ENCODE measurements at places on chromosomes 2 and 18. TPM values are rescaled to one million over a fixed set of nuclear protein-coding genes. Genes with fewer than 3 reads are reported as not detected.

GRCh38 chr2:84280873-84281272 lies 178.2 kb downstream of the SUCLG1 start:
- H3K27ac ChIP-seq, result no peak overlapping the region
- H3K4me3 ChIP-seq, result no peak overlapping the region
- no peaks in the 10 kb centered on the region for H3K4me1 ChIP-seq
- DNase-seq, result no peak

C18orf54 gene
- 6.7 TPM for polyA plus RNA-seq

DNA sequence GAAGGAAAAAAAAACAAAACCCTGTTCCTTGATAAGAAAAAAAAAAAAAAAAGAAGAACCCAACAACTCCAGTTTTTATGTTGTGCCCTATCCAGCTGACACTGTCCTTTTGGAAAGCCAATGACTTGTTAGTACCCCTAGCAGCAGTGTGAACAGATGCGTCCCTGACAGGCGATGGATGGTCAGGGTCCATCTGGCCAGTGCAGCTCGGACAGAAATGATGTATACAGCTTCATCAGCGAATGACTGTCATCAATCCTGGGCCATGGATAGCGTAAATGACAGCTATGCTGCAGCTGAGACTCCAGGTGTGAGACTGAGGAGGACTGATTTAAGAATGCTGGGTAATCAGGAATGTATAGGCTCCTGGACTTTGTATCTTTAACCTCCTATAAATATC lies 318.8 kb upstream of the FIGN start:
- no peaks in the 10 kb centered on the region for H3K36me3 ChIP-seq
- no peaks in the 10 kb centered on the region for H3K4me1 ChIP-seq
- DNase-seq, result no peak

- H3K36me3 ChIP-seq, result no peaks in the 10 kb centered on the region
- no peak for DNase-seq
- no peaks in the 10 kb centered on the region for H3K4me1 ChIP-seq
- no peaks in the 10 kb centered on the region for H3K27me3 ChIP-seq
- no peak overlapping the region for H3K27ac ChIP-seq
These were observed 84.9 kb downstream of the ICOS start for GRCh38 chr2:204021290-204022081.

DNA sequence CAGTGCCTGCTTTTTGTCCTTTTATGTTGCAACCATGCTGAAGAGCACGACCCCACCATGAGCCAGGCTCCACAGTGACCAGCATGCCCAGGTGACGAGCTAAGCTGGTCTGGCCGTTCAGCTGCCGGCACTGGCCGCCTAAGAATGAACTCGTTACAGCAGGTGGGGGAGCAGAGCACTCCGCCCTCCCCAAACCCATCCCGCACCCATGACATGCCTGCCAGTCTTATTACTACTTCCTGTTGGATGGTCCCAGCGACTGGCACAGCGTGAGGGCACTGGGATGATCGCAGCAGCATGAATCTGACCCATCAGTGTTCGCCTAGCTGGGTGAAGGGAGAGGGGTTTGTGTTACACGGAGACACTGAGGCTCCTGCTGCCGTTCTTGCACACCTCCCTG lies 11.5 kb downstream of the DIPK1C start:
- H3K36me3 ChIP-seq, result no peaks in the 10 kb centered on the region
- no peak for DNase-seq
- H3K4me3 ChIP-seq, result no peak overlapping the region
- H3K27me3 ChIP-seq, result no peaks in the 10 kb centered on the region
- no peak overlapping the region for H3K27ac ChIP-seq
- no peaks in the 10 kb centered on the region for H3K4me1 ChIP-seq

- peaks cover 5% of the 10 kb centered on the region for H3K4me1 ChIP-seq
- no peak overlapping the region for H3K4me3 ChIP-seq
- no peak overlapping the region for H3K27ac ChIP-seq
- no peaks in the 10 kb centered on the region for H3K27me3 ChIP-seq
These were observed 125.1 kb upstream of the EPAS1 start for GRCh38 chr2:46171996-46172546.

GRCh38 chr2:216445501-216445900 lies 33.2 kb downstream of the SMARCAL1 start:
- H3K27ac ChIP-seq, result no peak overlapping the region
- no peaks in the 10 kb centered on the region for H3K27me3 ChIP-seq
- H3K36me3 ChIP-seq, result peaks cover 7% of the 10 kb centered on the region
- peaks cover 4% of the 10 kb centered on the region for H3K4me1 ChIP-seq
- DNase-seq, result no peak

PLEKHH2 gene
- polyA plus RNA-seq, result 2.2 TPM

GRCh38 chr2:215811003-215811402 lies 202.3 kb downstream of the MREG start:
- DNase-seq, result no peak
- no peaks in the 10 kb centered on the region for H3K36me3 ChIP-seq
- H3K4me1 ChIP-seq, result peaks cover 5% of the 10 kb centered on the region
- H3K27ac ChIP-seq, result no peak overlapping the region
- H3K4me3 ChIP-seq, result no peak overlapping the region

CYTIP gene
- polyA plus RNA-seq, result 0.17 TPM

LOXL3 gene
- 22.1 TPM for polyA plus RNA-seq

GRCh38 chr2:60356346-60356745 lies 197.1 kb downstream of the BCL11A start:
- no peaks in the 10 kb centered on the region for H3K36me3 ChIP-seq
- H3K4me3 ChIP-seq, result no peak overlapping the region
- no peak overlapping the region for H3K27ac ChIP-seq
- no peaks in the 10 kb centered on the region for H3K27me3 ChIP-seq
- DNase-seq, result no peak
- H3K4me1 ChIP-seq, result no peaks in the 10 kb centered on the region

- no peaks in the 10 kb centered on the region for H3K36me3 ChIP-seq
- H3K27ac ChIP-seq, result no peak overlapping the region
- no peaks in the 10 kb centered on the region for H3K27me3 ChIP-seq
- H3K4me1 ChIP-seq, result no peaks in the 10 kb centered on the region
- no peak overlapping the region for H3K4me3 ChIP-seq
These were observed 68.6 kb downstream of the RND3 start for GRCh38 chr2:150418916-150419315.

MSH2 gene
- 64.1 TPM for polyA plus RNA-seq

DNA sequence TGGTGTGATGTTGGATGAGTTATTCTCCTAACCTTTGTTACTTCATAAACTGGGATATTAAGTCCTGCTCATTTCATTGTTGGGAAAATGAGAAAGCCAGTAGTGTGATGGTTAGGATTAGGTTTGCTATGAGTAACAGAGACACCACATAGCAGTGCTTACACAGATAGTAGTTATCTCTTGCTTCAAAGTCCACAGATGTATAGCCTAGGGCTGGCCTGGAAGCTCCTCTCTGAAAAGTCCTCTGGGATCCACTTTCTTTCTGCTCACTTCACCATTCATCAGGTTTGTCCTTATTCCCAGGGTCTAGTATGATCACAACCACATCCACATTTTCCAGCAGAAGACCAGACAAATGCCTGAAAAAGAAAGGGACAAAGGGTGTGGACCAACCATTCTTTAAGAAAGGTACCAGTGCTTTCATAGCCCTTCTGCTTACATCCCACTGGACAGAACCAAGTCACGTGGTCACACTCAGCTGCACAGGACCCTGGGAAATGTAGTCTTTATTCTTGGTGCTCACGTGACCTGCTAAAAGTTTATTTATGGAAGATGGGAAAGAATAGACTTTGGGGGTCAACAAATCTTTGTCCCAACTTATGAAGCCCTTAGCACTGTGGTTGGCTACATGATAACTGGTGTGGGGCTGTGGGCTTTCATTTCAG lies 108.9 kb downstream of the INSIG2 start:
- H3K4me3 ChIP-seq, result no peak overlapping the region
- no peaks in the 10 kb centered on the region for H3K4me1 ChIP-seq
- no peaks in the 10 kb centered on the region for H3K36me3 ChIP-seq
- no peaks in the 10 kb centered on the region for H3K27me3 ChIP-seq
- no peak overlapping the region for H3K27ac ChIP-seq

GRCh38 chr2:225462417-225462816 lies 62.9 kb downstream of the NYAP2 start:
- no peak for DNase-seq
- H3K4me3 ChIP-seq, result no peak overlapping the region
- peaks cover 9% of the 10 kb centered on the region for H3K4me1 ChIP-seq
- no peak overlapping the region for H3K27ac ChIP-seq
- H3K36me3 ChIP-seq, result no peaks in the 10 kb centered on the region
- H3K27me3 ChIP-seq, result no peaks in the 10 kb centered on the region

CYS1 gene
- polyA plus RNA-seq, result 0.09 TPM

GRCh38 chr18:286515-287310 lies 18.9 kb upstream of the THOC1 start:
- DNase-seq, result no peak
- H3K4me1 ChIP-seq, result no peaks in the 10 kb centered on the region
- no peaks in the 10 kb centered on the region for H3K36me3 ChIP-seq
- no peaks in the 10 kb centered on the region for H3K27me3 ChIP-seq
- H3K4me3 ChIP-seq, result no peak overlapping the region

- no peak overlapping the region for H3K4me3 ChIP-seq
- H3K4me1 ChIP-seq, result peaks cover 3% of the 10 kb centered on the region
- H3K27ac ChIP-seq, result peak overlapping the region; percentile 23
- no peaks in the 10 kb centered on the region for H3K36me3 ChIP-seq
- H3K27me3 ChIP-seq, result no peaks in the 10 kb centered on the region
- DNase-seq, result no peak
These were observed 31.4 kb upstream of the KCMF1 start for GRCh38 chr2:84939426-84940087.
